ENCODE measurements at places on chromosomes 5 and 9.

DNA sequence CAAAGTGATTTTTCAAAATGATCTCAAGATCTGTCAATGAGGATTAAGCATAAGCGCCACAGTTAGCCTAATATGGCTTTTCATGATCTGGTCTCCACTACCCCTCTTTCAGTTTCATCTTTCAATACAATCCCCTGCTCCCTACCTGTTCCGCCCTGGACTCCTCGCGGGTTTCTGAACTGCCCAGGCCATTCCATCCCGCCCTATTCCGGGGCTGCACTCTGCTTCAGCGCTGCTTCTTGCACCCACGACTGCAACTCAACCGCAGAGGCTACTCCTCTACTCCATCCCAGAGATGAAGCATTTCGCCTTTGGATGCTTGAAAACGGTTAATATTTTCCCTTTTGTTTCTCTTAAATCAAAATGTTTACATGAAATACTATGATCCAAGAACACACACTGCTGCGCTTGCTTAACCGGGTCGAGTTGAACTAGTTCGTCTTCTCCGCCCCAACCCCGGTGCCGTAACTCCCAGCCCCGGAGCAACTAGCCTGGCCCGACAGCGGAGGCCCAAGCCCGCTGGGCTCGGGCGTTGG lies 716 bp upstream of the OTULIN start:
- no peak for DNase-seq

- DNase-seq: no peak
These were observed 58.7 kb downstream of the NXNL2 start for GRCh38 chr9:88593537-88594185.

DNA sequence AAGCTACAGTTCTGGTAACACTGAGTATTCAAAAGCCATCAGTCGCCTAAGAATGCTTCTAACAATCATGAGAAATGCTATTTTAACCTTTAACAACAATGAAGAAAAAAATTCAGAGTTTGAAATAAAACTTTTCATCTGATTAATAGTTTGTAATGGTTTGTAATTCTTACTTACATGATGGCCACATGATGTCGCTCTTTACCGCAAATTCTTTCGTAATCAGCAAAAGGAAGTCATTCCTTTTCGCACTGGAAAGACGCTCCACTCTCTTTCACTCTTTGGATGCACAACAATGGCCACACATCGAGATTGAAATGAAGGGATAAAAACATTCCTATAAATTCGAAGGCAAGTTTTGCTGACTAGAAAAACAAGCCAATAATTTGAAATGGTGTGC lies at the start of gene PCDHA7:
PCDHA7 (plus strand) TSS at position 277 of the 400 bp plus-strand sequence; CDS start at position 392, 115 bp downstream.
- no peak for DNase-seq

DNA sequence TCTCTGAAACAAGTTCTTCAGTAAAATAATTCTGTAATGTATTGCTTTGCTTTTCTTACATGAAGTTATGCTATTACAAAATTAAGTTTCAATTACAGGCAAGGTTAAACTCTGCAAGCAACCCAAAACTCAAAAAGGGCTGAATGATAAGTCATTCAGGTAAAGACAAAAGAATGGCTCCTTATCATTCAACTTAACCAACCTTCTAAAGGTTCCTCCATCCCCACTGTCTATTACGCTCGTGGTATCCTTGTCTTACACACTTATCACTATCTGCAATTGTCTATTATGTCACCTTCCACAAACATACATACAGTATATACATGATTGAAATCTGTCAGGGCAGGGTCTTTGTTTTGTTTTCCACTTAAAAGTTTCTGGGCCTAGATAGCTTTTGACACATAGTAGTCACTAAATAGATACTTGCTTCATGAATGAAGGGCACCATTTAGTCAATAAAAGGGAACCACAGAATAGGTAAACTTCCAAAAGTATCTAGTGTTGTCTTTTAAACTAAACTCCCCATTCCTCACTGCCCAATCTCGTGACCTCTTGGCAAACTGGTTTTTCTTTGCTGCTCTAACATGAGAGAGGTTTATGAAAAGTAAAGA lies 6.9 kb downstream of the RPL37 start:
- DNase-seq: no peak

DNA sequence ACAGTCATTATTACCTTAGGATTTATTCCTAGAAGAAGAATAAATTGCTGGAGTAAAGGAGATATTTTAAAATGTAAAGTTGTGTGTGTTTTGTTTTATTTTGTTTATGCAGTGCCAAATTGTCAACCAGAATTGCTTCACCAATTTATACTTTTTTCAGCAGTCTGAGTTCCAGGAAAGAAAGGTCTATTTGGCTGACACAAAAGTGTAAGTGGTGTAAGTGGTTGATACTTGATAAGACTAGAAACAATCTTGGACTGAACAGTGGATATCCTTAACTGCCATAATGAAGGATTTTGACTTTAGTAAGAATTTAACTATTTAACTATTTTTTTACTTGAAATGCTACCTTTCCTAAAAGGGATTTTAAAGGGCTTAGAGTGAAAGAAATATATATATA lies 37.7 kb downstream of the TYRP1 start:
- DNase-seq: no peak

GRCh38 chr5:9543311-9543920 lies 2.5 kb downstream of the SEMA5A start:
- DNase-seq: no peak

DNA sequence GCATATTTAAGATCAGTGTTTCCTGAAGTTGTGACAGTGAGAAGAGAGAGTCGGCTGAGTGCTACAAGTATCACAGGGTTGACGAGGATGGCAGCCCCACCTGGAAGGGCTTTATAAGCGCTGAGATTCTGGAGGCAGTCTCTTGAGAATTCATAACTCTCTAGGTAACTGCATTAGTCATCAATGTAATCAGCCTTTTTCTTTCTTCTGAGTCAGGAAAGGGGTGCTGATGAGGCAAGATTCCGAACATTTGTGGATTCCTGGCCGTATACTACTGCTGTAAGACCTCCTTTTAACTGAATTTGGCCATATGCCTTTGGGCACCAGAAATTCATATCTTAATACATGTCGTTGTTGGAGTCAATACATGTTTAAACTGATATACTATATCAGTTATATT lies 6.6 kb upstream of the RNF20 start:
- no peak for DNase-seq

DNA sequence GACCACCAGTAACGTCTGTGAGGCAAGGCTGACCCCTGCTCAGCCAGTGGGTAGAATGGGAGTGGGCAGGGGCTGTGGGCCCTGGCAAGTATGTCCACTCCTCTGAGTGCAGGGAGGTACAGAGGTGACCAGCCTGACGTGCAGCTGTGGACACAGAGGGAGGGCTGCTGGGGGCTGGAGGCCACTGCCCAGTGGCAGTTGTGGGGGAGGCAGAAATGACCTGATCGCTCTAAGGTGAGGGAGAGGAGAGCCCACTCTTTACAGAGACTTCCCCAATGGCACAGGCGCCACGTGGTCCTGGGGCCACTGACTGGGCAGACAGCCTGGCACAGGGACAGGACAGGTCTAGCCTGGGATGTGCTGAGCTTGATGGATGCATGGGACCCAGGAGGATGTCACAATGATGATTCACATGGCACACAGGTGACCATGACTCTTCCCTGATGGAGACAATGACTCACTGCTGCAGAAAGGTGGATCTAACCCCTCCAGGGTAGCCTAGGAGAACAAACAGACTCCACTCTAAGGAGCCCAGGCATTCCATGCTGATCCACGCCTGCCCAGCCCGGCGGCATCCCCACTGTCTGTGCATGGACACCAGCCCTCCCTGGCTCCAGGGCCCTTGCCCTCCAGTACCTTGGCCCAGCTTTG lies 7.7 kb downstream of the LPCAT1 start:
- DNase-seq: no peak

- DNase-seq: no peak
These were observed 277.2 kb upstream of the NR4A3 start for GRCh38 chr9:99544526-99544925.

DNA sequence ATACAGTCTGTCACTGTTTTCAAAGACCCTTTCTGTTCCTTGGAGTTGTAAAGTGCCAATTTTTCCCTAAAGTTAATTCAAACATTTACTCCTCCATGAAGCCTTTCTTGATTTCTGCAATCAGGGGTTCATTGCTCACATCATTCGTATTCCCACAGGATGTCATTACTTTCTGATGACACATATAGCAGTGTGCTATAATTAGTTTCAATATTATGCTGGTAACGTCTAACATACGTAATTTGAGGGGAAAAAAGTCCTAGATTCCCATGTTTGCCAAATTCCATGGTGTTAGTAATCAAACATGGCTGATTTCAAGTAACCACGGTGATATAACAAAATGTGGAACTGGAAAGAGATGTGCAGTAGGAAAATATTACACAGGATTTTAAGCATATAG lies 468.2 kb upstream of the MEF2C start:
- DNase-seq: no peak

- DNase-seq: no peak
These were observed 92.7 kb downstream of the NRG2 start for GRCh38 chr5:139950436-139950835.

DNA sequence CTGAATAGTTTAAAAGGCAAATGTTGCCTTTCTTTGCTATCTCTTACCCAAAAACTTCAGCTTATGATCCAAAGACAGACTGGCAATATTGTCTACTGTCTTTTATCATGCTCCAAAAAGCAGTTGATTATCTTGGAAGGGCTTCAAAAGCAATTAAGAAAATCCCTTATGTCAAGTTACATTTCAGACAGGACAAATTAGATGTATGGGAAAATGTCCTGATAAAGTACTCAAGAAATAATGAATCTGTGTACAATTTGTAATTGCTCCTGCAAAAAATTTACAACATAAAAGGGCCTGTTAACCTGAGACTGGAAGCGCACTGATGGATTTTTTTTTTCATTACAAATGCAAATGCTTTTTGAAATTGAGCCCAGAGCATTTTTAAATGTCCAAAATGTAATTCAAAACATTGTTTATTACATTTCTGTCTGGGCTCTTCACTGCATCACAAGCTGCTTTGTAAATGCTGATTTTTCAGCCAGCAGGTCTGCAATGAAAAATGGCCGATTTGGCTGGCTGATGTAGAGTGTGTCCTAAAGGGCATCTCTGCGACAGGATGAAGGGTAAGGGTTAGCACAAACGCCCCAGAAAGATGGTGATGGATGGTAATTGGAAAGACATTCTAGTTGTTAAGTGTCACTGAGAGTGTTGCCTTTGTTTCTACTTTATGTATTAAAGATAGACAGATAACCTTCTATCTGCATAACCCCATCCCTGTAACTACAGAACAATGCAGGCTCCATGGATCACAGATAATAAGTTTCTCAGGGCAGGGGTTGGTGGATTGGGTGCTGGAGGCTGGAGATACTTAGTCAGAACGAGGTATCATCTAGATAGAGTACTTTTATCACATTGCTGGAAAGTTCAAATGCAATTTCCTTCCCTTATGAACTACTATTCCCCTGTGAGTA lies 27.0 kb downstream of the MAT2B start:
- DNase-seq: no peak

GRCh38 chr9:17871213-17871890 lies 292.5 kb downstream of the SH3GL2 start:
- no peak for DNase-seq

DNA sequence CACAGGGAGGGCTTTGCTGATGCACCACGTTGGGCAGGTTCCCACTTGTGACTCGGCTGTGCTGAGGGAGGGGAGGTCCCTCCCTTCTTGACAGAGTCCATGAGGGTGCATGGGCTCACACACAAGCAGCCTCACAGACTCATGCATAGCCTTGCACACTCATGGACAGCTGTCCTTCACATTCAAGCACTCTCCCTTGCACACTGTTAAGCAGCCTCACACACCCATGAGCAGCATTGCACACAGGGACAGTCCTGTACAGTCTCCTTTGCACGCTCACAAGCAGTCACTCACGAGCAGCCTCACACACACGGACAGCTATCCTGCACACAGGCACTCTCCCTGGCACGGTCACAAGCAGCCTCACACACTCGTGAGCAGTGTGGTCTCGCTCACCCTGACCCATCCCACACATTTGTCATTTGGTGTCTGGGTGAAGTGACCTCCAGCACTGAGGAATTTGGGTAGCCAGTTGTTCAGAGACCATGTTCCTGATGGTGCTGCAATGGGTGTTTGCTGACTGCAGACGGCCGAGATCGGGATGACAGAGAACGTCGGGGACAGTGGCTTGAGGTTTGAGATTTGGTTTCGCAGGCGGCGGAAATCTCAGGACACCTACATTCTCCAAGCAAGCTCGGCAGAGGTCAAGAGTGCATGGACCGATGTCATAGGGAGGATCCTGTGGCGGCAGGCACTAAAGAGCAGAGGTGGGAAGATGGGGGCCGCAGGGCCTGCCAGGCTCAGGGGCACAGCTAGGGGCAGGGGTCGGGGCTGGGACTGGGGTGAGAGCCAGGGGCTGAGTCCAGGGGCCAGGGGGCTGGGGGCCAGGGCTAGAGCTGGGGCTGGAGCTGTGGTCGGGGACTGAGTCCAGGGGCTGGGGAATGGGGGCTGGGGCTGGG lies 17.7 kb upstream of the LRRC14B start:
- no peak for DNase-seq

GRCh38 chr9:137544176-137544760 lies 5.9 kb downstream of the PNPLA7 start:
- no peak for DNase-seq

DNA sequence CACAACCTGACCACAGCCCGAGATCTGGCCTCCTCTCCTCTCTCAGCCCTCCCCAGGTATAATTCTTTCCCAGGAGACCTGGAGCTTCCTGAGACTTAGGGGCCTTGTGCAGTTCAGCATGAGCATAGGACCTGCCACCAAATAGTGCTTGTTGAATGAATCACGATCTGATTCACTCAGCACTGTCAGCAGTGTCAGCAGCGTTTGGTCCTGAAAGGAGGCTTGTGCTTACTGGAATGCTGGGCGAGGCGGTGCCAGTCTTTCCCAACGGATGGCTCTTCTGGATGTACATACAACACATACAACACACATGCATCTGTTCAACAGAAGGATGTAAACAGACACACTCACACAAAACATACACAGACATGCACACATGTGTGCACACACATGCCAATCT lies 173.3 kb downstream of the COL23A1 start:
- DNase-seq: no peak

DNA sequence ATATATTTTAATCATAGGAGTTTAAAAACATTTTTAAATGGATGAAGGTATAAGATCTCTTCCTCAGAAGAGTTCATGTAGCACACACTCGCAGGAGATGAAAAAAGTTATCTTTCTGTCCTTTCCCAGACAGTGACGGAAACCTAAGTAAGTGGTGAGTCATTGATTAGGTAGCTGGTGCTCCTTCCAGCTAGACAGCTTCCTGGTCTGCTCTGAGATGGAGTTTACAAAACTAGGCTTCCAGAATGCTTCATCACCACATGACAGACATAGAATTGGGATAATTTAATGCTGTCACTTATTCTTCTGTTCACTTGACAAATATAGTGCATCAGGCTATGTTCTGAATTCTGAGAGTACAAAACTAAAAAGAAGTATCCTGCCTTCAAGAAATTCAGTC lies 2393.0 kb upstream of the C9orf72 start:
- no peak for DNase-seq

DNA sequence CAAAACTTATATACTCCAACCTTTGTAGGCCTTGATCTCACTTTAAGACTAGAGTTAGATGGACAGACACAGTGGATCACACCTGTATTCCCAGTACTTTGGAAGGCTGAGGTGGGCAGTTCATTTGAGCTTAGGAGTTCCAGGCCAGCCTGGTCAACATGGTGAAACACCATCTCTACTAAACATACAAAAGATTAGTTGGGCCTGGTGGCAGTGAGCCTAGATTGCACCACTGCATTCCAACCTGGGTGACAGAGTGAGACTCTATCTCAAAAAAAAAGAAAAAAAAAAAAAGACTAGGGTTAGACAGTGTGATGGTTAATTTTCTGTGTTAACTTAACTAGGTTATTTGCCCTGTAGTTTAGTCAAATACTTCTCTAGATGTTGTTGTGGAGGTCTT lies 74.1 kb downstream of the CFAP95 start:
- no peak for DNase-seq

GRCh38 chr9:133786907-133787753 lies 49.0 kb upstream of the SARDH start:
- no peak for DNase-seq

Data from stimulated activated effector memory CD8-positive, alpha-beta T cell treated with anti-CD3 and anti-CD28 coated beads, Interleukin-12 subunit alpha, Interleukin-12 subunit beta, amount 100 ng/mL, for 72 hours (primary cell).